Thyroid gland (tissue), 4 donors: ENCODE measurements at places on chromosomes 4 and X.

- no peak for DNase-seq
Measured at GRCh38 chr4:174260099-174260498, 23.4 kb downstream of the FBXO8 start.

GRCh38 chrX:105463473-105463872, 243.0 kb upstream of the TEX13A start:
- DNase-seq: no peak

GRCh38 chr4:31104577-31104976, 384.4 kb downstream of the PCDH7 start:
- DNase-seq: no peak

- DNase-seq: no peak
Measured at GRCh38 chrX:27555514-27555913, 34.6 kb upstream of the DCAF8L2 start.

GRCh38 chr4:135177321-135177720, 975.7 kb upstream of the PABPC4L start:
- DNase-seq: no peak

GRCh38 chr4:162661913-162662312, 498.1 kb upstream of the FSTL5 start:
- DNase-seq: no peak

GRCh38 chr4:6410664-6411063, 61.8 kb downstream of the PPP2R2C start:
- no peak for DNase-seq

DNA sequence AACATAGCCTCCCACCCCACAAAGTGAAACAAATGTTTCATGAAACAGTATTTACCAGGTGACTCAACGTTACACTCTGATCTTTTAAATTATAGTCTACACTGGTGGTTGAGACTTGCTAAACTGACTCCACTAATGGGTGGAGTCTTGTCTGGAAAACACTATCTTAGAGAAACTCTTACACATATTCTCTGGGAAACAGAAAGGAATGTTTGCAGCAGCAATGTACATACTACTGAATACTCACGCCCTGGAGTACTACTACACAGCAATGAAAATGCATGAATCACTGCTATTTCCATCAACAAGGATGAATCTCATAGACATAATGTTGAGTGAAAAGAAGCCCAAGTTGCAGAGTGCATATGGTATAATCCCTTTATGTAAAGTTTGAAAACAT, 208.5 kb upstream of the IGFBP7 start:
- no peak for DNase-seq

GRCh38 chr4:4673070-4673469, 131.2 kb upstream of the STX18 start:
- no peak for DNase-seq

DNA sequence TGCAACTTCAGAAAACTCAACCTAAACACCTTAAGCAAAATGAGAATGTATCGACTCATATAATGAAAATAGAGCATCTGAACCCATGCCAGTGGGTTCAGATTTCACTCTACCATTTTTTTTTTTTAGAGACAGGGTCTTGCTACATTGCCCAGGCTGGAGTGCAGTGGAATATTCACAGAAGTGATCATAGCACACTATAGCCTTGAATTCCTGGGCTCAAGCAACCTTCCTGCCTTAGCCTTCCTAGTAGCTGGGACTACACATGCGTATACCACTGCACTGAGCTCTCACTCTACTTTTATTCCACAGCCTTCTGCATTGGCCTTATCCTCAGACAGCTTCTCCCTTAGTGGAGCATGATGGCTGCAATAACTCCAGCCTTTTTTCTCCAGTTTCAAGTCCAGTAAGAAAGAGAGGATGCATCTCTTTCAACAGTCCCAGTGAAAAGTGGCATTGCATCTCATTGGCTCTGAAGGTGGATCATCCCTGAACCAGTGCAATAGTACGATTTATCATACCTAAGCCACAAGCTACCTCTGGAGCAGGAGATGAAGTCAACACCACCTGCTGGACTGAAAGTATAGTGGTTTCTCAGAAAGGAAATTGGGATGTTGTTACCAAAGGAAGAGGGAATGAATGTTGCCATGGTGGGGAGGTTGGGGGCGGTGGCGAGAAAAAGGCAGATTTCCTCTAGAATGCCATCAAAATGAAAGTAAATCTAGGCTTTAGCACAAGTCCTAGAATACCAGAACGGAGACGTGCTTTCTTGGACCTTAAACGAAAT, 2.0 kb upstream of the SOD3 start:
- no peak for DNase-seq

DNA sequence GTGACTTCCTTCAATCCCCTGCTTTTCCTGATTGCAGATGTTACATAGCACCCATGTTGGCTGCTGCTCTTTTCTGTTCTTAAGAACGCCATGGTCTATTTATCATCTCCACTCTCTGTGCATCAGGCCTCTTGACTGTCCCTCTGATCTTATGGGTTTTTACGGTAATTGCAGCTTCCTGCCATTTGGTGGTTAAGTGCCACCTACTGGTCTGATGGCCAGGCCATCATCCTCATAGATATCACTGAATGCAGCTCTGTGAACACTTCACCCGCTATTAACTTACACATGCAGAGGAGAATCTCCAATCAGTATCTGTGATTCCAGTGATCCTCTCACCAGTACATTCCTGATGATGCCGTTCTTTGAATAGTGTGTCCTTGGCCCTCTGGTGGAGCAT, 382.4 kb downstream of the TRAM1L1 start:
- DNase-seq: no peak

GRCh38 chr4:1075225-1075624, 38.1 kb downstream of the RNF212 start:
- DNase-seq: no peak

GRCh38 chr4:70359115-70359661, 1.4 kb upstream of the SMR3A start:
- DNase-seq: no peak

DNA sequence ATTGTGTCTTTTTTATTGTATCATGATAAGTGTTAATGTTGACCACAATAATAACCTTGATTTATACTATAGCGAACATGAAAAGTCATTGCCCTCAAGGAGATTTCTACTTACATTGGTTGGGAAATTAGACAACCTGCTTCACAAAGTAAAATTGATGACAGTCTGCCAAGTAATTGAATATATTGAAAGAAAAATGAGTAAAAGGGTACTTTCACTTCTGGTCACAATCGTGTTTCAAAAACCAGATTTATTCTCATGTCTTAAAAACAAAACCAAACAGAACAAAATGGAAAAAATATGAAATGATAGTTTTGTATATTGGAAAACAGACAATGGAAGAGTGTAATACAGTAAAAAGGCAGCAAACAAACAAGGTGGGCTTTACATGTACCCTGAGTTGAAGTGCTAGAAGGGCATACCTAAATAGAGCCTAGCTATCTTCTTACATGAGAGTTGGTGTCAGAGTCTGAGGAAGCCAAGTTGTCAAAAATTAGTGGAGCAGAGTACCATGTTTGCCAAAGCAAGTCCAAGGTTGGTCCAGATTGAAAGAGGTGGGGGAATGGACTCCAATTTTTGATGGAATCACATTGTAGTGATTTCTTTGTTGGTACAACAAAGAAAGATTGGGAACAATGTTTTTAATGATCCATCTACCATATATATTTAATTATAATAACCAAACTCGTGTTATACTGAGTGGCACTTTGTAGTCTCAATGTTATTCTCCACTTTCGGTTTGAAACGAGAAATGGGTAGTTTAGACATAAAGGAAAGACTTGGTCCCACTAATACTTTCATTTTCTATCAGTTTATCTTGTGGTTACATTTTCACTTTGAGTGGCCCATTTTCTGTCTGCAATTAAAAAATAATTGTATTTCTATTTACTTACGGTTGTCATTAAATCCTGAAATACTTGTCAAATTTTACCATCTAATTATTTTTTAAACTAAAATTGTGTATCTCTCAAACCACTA, 775.6 kb downstream of the STIM2 start:
- no peak for DNase-seq

DNA sequence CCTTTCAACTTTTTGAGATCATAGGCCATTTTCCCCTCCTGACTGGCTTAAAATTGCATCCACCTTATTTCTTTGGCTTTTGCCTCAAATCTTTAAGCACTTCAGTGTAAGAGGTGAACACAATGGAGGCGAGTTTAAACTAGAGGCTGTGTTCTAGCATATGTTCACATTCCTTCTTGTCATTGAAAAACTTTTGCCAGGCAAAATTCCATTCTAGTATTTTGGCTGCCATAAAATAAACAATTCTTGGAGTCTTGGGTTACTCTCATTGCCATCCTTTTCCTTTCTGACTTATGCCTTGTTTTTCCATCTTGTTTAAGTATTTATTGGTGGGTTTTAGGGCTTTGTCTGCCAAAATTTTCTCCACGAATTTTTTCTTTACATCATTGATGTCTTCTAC, 137.3 kb upstream of the ANXA10 start:
- DNase-seq: no peak

DNA sequence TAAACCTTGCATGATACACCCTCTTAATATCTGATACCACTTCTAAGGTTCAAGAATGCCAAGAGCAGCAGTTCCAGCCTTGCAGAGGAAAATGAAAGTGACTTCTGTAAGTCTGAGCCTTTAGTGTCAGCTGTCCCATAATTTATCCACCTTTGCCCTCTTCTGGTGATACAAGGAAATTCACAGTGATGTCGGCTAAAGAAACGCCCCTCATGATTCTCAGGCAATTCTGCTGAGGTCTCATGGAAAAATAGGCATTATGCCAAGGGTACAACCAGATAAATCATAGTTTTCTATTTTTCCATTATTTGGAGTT, 172.2 kb upstream of the CXCL13 start:
- peak; percentile 6 for DNase-seq

- DNase-seq: no peak
Measured at GRCh38 chr4:40755616-40756015, 5.9 kb downstream of the NSUN7 start.

- no peak for DNase-seq
Measured at GRCh38 chrX:15146515-15146914, 123.4 kb downstream of the ASB9 start.

DNA sequence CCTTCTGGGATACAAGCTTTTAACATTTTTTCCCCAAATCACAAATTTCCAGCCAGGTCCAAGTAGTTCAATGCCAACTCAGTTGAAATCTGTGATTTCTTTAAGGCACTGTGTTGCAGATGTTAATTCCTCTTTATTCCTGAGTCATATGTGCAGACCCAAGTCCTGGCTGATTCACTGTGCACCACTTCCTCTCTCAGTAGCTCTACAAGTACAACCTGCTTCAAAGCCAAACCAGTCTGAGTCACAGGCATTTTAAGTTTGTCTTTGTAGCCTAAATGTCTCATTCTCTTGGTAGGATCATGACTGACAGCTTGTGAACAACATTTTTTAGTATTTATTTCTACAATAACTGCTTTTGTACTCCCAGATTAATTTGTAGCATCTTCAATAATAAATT, 165.6 kb upstream of the S100G start:
- DNase-seq: no peak

DNA sequence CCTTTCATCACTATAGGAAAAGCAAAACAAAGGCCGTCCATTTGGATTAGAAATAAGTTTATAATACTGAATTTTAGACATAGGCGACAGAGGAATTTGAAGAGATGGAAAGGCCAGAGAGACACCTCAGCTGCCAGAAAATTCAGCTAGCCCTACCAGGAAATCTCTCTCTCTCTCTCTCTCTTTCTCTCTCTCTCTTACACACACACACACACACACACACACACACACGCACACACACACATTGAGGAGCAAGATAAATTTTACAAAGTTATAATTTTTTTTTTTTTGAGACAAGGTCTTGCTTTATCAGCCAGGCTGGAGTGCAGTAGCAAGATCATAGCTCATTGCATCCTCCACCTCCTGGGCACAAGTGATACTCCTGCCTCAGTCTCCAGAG, 1.4 kb downstream of the XK start:
- DNase-seq: no peak

- DNase-seq: peak; percentile 26
Measured at GRCh38 chrX:1592470-1593142, 1.2 kb downstream of the AKAP17A start.

GRCh38 chr4:184544788-184545409, 70.5 kb upstream of the IRF2 start:
- DNase-seq: no peak

GRCh38 chrX:11888421-11888820, 130.4 kb downstream of the MSL3 start:
- no peak for DNase-seq

DNA sequence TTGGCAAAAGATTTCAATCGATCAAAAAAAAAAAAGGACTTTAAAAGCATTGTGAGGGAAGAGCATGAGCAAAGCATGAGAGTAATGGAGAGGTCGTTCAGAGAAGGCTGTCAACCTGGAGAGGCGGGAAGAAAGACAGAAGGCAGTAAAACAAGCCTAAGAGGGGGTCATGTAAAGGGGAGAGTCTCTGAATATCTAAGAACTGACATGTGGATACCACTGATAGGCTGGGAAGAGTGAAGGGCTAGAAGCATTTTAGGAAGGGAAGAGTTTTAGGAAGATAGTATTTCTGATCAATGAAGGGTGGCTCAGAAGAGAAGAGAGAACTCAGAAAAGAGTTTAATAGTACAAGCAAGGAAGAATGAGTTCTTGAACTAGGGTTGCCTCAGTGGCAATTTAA, 7.5 kb downstream of the FAM9C start:
- DNase-seq: no peak

- no peak for DNase-seq
Measured at GRCh38 chrX:105753411-105753810, 68.9 kb upstream of the NRK start.

- DNase-seq: no peak
Measured at GRCh38 chrX:96770315-96770714, 85.7 kb downstream of the DIAPH2 start.

DNA sequence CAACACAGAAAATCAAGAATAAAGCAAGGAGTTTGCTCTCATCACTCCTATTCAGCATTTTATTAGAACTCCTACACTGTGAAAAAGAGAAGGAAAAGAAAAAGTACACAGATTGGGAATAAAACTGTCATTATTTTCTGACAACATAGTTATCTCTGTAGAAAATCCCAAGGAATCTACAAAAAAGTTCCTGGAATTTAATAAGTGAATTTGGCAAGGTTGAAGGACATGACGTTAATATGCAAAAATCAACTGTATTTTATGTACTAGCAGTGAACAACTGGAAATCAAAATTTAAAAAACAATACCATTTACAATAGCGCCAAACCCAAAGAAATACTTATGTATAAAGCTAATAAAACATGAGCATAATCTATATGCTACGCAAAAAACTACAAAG, 26.3 kb downstream of the CHIC2 start:
- no peak for DNase-seq

GRCh38 chr4:103365285-103365684, 167.1 kb upstream of the CENPE start:
- DNase-seq: no peak

- peak; percentile 94 for DNase-seq
Measured at GRCh38 chr4:80365928-80366327, 30.4 kb downstream of the CFAP299 start.

DNA sequence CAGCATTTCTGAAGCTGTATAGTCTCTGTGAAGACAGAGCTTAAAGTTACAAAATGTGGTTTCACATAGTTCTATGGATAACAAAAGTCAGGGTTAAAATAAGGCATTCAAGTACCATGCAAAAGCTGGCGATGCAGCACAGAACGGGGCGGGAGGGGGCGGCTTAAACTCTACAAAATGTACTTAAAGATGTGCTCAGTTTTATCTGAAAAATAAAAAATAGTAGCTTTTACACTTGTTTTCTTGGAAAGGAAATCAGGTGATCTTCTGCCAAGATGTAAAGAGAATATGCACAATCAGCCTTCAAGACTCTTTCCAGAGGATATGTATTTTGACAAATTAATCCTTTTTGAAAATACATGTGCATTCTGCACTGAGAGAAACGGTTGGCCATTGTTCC, 301.7 kb upstream of the EMCN start:
- DNase-seq: no peak
